ENCODE measurements at places on chromosomes 2 and 18.

DNA sequence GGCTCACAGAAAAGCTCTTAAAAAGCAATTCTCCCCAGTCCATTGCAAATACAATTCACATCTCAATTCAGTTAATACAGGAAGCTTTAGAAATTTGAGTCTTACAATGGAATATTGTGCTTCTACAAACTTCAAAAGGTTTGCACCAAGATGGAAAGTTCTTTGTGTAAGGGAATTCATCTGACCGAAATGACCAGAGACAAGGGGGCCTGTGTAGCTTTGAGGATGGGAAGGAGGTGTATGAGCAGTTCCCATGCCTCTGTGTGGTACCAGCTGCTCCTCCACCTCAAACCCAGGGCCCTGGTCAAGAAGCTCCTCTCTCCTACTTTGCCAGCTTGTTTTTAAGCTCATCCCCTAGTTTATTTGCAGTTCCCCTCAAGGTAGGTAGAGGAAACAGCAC, 312.8 kb upstream of the PKDCC start:
- DNase-seq = no peak

- peak; percentile 81 for DNase-seq
Measured at GRCh38 chr2:43221124-43221762, 5.2 kb downstream of the ZFP36L2 start.

- DNase-seq = no peak
Measured at GRCh38 chr2:1965726-1966125, 221.4 kb upstream of the PXDN start.

DNA sequence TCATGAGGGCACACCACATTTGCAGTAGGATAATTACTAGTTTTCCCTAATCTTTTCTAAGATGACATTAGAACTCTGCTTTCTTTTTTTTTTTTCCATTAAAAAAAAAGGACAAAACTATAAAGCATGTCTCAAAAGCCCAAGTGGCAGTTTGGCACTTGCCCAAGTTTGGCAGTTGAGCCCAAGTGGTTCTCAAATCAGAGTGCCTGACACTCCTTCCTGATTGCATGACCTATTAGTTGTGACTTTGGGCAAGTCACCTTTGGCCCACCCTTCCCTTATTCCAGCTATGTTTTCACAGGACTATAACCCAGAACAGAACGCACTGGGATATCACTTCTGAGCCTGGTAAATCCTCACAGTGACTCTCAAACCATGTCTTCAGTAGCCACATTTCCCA, 273.0 kb downstream of the CCDC85A start:
- DNase-seq = no peak

- peak; percentile 42 for DNase-seq
Measured at GRCh38 chr18:79965119-79965902, 868 bp downstream of the HSBP1L1 start.

GRCh38 chr2:240297256-240298116, 138.0 kb upstream of the GPC1 start:
- no peak for DNase-seq

- DNase-seq = no peak
Measured at GRCh38 chr2:78682781-78683180, 342.7 kb upstream of the REG3G start.

DNA sequence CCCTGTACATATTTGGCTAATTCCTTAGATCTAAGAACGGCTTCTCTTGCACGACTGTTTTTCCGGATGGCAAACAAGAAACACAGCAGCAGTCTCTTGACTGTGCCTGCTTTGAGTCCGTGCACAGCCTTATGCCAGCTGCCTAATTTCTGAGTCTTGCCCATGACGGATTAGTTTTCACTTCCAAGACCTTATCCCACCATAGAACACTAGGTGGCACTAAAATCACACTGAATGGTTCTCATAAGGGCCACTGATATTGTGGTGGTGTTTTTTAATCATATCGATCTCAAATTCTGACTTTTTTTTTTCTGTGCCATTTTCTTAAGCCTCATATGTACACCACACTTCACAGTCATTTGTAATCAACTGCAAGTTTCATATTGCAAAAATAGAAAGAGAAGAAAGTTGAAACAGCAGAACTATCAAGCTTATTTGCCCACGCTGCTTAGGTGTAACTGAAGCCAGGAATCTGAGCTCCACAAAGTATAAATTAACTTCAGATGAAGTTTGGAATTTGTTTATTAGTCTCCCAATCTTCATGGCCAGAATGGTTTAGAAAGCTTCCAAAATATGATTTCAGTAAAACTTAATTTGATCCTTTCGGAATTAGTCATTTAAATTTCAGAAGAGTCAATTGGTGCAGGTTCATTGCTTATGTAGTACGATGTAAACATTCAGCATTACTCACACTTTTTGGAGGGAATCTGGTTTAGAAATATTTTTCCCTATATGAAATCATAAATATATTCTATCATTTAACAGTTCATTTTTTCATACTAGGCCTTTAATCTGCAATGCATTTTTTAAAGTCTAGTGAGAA, 45.5 kb upstream of the SCN7A start:
- DNase-seq = no peak

- no peak for DNase-seq
Measured at GRCh38 chr2:18976168-18976961, 382.1 kb downstream of the OSR1 start.

GRCh38 chr2:62219407-62220159, 23.7 kb downstream of the B3GNT2 start:
- no peak for DNase-seq

- DNase-seq = no peak
Measured at GRCh38 chr2:196427986-196428634, 211.4 kb upstream of the CCDC150 start.

GRCh38 chr2:95062242-95063085, 37.0 kb downstream of the MAL start:
- DNase-seq = peak; percentile 18

- DNase-seq = no peak
Measured at GRCh38 chr2:159753797-159754196, 41.5 kb downstream of the MARCHF7 start.

GRCh38 chr2:145906354-145906753, 1386.4 kb upstream of the ZEB2 start:
- DNase-seq = peak; percentile 16

DNA sequence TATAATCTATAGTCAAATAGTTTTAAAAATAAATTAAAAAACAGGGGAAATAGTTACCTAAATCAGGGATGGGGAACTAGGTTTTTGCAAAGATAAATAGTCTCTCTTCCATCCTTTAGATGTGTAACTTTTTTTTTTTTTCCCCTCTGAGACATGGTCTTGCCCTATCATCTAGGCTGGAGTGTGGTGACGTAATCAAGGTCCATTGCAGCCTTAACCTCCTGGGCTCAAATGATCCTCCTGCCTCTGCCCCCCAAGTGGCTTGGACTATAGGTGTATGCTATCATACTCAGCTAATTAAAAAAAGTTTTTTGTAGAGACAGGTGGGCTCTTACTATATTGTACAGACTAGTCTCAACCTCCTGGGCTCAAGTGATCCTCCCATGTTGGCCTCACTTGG, 316.5 kb downstream of the CCDC85A start:
- DNase-seq = no peak

GRCh38 chr2:165902934-165903333, 50.6 kb downstream of the TTC21B start:
- DNase-seq = peak; percentile 6

DNA sequence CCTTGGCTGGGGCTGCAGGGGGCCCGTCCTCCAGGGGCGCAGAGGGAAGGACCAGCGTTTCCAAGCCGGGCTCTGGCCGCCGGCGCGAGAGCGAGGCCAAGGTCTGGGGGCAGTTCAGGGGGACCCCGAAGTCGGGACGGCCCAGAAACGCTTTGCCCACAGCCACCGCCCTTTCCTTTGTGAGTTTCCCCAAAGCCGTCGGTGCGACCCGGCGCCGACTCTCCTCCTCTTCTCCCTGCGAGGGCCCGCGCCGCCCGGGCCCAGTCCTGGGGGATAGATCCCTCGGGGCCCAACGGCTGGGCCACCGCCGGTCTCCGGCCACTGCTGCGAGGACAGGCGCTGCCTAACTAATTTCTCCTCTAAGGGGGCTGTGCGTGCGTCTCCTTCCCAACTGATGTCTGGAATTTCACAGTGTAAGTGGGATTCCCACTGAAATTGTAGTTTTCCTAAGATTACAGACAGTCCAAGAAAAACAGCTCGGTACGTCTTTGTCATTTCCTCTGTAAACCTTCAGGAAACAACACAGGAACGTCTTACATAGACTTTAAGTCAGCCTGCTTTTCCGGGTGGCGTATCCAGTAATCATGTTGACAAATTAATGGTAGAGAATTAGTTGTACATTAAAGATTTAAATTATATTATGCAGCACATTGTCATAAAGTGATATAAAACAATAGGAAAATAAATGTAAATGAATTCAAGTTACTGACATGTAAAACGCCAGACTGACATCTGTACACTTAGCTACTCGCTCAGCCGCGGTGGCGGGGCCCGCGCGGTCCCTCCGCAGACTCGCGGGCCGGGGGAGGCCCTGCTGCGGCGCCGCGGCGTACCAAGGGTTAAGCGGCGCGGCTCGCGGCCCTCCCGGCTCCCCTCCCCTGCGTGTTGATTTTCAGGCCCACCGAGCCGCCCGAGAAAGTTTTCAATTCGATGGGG, 139.4 kb upstream of the SIX3 start:
- DNase-seq = no peak

DNA sequence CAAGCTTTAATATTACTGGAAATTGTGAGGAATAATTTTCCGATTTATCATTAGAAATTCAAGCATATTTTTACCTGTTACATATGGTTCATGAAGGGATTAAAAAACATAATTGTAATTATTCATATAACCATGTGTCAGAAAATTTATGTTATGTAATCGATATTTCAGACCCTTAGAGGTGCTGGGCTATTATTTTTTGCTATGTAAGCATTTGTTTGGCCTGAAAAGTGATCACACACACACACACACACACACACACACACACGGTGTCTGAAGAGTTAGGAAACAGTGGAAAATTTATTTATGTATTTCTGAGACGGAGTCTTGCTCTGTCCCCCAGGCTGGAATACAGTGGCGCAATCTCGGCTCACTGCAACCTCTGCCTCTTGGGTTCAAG, 375.5 kb downstream of the PTH2R start:
- no peak for DNase-seq

GRCh38 chr2:18482666-18483065, 77.8 kb downstream of the RDH14 start:
- no peak for DNase-seq

DNA sequence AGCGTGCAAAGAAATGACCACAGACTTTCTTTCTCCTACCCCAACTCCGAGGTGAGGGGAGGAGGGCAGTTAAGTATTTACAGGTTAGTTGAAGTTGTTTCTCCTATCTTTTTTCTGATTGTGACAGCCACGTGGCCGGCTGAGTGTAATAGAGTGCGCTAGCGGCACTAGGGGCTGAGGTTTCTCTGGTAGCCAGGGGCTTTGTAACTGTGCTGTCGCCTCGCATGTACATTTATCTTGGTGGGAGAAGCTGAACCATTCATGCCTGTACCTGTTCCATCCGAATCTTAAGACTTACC, 214.1 kb upstream of the STON1 start:
- peak; percentile 54 for DNase-seq

DNA sequence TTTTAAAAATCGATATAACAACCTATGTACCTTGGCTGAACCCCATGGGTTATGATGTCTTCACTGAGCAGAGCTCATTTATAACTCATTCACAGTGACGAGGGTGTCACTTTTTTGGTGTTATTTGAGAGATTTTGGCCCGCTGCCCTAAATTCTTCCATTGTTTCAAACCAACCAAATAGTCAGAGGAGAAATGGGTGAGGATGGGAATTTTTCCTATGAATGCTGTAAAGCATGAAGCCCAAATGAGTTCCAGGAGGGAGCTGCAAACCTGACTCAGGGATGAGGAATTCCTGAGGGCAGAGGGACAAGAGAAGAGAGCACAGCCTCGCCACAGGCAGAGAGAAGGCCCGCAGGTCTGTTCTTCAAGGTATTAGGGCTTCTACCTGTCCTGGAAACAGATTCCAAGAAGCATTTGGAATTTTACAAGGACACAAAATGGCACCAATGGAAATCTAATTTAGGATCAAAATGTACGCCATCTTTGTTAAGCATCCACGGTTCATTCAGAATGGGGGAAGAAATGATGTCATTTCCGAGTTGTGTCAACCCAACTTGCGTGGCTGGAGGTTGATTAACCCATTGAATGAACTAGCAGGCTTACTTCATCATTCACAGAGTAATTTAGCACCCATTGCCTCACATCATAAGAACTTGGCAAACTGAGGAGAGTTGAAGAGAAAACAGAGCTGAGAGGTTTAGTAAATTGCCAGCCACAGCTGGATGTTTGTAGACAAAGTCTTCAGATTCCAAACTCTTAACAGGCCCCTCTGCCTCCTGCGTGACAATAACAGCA, 133.5 kb downstream of the LAMA3 start:
- DNase-seq = no peak

- DNase-seq = no peak
Measured at GRCh38 chr2:195003881-195004471, 653.0 kb upstream of the SLC39A10 start.

- DNase-seq = no peak
Measured at GRCh38 chr2:213089438-213089837, 62.0 kb downstream of the IKZF2 start.

GRCh38 chr2:213046431-213046830, 105.0 kb downstream of the IKZF2 start:
- DNase-seq = no peak

- no peak for DNase-seq
Measured at GRCh38 chr2:1925928-1926327, 181.6 kb upstream of the PXDN start.

DNA sequence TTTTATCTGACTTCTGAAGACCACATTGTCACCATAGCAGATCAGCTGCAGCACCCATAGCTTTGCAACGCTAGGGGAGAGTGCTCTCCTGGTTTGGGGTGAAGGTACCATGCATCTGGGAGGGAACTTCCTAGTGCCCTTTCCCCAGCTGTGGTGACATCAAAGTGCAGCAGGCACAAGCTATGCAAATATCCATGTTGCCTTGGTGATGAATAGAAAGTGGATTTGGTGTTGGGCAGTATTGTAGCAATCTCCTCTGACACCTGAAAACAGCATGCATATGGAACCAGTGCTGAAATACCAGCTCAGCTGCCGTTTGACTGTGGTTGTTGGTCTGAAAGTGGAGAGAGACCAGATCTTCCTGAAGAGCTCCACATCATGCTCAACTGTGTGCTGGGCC, 37.1 kb downstream of the BCL2L11 start:
- no peak for DNase-seq

DNA sequence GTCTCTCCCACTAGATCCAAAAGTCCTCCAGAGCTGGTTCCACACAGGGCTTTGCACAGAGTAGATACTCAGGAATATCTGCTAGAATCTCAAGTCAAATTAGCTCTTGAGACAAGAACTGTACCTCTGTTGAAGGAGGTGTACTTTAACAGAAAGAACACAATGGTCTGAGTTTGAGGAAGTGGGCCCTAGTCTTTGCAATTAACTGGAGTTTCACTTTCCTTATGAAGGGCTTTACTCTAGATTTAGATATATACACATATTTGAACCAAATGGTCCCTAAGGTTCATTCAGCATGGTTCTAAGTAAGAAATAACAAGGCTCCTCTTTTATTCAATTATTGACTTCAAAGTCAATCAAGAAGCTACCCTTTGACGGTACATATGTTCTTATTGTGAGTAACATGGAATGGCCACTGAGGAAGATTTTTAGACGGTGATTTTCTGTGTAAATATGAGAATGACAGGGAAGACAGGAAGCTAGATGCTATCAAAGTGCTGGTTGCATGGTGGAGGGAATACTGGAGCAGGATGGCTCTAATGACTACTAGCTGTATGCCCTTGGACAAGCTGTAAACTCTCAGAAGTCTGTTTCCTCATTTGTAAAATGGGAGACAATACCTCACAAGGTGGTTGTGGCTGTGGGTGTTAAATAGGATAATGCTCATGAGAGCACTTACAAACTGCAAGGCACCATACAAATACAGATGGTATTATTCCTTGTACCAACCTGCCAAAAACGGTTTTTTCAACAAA, 73.5 kb upstream of the SERTAD2 start:
- DNase-seq = no peak

GRCh38 chr2:27833931-27834330, 56.3 kb downstream of the RBKS start:
- no peak for DNase-seq
